ENCODE measurements at places on chromosomes 3 and 15.
A peak's percentile ranks its signal among the peaks of the same experiment; 100 is the strongest.

DNA sequence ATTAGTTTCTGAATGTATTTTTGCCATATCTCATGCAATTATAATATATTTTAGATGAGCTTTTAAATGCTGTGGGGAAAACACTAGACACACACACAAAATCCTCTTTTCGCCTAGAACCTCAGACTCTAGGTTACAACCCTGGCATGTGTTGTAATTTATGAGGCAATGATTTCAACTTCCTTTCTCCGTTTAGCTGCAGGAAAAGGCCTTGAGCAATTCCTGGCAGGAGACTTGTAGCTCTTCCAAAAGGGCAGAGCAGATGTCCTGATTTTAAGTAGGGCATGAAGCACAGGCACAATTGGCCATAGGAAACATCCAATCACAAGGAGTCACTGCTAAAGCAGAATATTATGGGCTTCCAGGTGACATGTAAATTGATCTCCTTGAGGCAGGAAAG, 82.0 kb downstream of the GPR156 start:
- peak; percentile 91 for DNase-seq

GRCh38 chr3:116161575-116162525, 283.4 kb downstream of the LSAMP start:
- no peak for DNase-seq

- no peak for DNase-seq
Measured at GRCh38 chr15:90681056-90681455, 36.1 kb upstream of the BLM start.

DNA sequence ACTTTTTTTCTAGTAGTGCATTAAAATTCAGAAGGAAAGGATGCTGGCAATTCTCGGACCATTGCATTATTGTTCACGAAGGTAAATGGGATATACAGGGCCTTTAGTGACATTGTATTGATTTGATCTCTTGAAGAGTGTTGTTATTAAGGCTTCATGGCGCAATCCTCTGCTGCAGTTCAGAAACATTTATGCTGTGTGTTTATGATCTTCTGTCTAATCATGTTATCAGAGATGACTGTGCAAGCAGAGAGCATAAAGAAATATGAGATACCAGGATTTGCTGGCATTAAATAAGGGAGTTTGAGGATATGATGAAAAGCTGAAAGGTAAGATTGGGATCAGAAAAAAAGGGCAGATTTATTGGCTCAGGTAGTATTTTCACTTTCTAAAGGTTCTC, 180.6 kb downstream of the EPHA6 start:
- DNase-seq, result peak; percentile 25

GRCh38 chr3:28575100-28575745, 226.6 kb upstream of the AZI2 start:
- DNase-seq, result no peak

DNA sequence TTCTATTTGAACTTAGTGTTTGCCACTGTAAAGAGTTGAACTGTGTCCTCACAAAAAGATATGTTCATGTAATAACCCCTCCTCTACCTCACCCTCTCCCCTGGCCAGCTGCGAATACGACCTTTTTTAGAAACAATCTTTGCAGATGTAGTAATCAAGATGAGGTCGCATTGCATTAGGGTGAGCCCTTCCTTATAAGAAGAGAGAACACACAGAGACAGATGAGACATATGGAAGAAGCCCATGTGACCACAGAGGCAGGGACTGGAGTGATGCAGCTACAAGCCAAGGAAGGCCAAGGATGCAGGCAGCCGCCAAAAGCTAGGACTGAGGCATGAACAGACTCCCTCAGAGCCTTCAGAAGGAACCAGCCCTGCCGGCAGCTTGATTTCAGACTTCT, 27.6 kb downstream of the GPR176 start:
- DNase-seq, result no peak

- DNase-seq, result no peak
Measured at GRCh38 chr3:9331171-9331570, 31.7 kb upstream of the THUMPD3 start.

GRCh38 chr15:78873793-78874765, 1.4 kb downstream of the MORF4L1 start:
- no peak for DNase-seq

GRCh38 chr3:34583451-34583850, 785.0 kb downstream of the PDCD6IP start:
- DNase-seq, result no peak

- no peak for DNase-seq
Measured at GRCh38 chr3:161388855-161389254, 17.5 kb upstream of the SPTSSB start.

GRCh38 chr15:27235681-27236080, 264.7 kb downstream of the GABRG3 start:
- no peak for DNase-seq

- DNase-seq, result no peak
Measured at GRCh38 chr15:90003736-90004135, 2.6 kb downstream of the ZNF710 start.

DNA sequence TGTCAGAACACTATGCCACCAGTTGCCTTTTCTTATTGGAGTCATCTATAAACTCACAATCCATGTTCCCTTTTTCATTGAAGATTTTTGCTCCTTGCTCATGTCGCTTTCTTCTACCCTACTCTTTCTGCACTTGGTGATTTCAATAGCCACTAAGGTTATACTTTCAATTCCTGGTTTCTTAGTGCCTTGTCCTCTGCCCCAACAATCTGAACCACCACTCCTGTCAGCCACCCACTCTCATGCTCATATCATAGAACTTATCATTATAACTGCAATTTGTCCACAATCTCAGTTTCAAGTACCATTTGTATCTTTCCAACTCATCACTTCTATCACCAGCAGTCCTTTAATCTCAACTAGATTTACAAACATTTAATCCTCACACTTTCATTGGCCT, 10.0 kb upstream of the GRAMD1C start:
- DNase-seq, result no peak
